ENCODE measurements at places on chromosomes 13 and 19.

DNA sequence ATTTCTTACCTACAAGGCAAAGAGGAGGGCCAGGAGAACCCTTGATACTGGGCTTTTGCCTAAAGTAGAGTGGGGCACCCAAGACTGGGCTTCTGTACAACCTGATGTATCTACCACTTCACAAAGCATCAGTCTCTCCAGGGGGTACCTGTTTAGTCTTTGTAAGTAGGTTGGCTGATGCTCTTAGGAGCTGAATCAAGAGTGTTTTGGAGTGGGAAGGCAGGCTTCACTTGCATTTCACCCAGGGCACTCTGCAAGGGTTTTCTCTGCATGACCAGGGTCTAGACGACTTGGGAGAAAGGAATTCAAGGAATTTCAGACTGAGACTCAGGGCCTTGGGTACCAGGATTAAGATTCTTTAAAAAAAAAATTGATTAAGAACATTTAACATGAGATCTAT is 361.5 kb downstream of the RFC3 start:
- no peak for DNase-seq

DNA sequence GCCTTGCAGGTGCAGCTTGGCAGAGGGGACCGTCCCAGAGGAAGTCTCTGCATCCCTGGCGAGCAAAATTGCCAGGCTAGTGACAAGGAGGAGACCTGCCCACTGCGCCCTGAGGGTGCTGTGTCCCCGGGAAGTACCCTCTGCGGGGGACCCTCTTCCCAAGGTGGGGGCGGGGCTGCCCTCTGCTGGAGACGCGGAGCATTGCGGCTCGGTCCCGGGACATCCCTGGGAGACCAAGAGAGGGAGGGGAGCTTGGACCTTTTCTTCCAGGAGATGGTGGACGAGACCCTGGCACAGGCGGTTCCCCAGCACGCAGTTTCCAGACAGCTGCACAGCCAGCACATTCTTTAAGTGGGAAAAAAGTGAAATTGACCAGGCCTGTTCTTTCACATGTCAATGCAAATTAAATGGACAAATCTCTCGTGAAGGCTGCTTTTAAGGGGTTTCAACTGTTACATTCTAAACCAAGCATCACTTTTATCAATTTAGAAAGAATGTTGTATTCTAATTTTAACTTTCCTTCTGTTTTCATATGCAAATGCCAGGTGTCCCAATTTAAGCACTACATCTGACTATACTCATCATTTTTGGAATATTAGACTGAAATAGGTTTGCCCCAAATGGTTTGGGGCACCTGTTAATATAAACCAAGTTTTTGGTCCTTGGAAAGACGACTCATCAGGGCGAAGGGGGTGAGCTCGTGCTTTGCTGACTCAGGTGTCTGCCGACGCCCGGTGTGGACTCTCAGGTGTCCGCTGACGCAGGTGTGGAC is 60.7 kb downstream of the MCF2L start:
- DNase-seq: peak; percentile 65

GRCh38 chr19:50205681-50206138 is 2.3 kb downstream of the MYH14 start:
- DNase-seq: no peak

DNA sequence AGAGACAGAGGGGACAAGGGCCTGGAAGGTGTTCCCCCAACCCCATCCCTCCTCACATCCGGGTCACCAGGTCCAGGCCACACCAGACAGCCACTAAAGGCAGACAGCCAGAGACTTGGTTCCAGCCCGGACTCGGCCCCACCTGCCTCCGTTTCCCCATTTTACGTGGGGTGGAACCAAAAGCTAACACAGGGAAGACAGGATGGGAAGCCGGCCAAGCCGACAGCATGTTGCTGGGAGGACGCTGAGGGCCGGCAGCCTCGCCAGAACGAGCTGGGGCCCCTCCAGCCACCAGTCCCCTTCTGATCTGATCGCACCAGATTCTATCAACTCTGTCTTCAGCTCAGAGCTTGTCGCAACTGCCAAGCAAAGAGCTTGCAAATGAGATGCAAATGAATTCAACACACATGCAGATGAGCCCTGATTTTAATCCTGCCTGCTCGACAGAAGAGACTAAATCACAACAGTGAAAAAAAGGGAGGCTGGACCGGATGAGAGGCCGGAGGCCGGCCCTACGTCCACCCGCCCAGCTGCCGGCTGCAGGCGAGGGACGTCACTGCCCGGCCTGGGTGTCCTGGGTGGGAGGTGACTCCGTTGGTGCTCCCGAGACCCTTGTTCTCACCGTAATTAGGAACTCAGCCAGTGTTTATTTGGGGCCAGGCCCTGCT is 17.5 kb upstream of the SHC2 start:
- DNase-seq: no peak

DNA sequence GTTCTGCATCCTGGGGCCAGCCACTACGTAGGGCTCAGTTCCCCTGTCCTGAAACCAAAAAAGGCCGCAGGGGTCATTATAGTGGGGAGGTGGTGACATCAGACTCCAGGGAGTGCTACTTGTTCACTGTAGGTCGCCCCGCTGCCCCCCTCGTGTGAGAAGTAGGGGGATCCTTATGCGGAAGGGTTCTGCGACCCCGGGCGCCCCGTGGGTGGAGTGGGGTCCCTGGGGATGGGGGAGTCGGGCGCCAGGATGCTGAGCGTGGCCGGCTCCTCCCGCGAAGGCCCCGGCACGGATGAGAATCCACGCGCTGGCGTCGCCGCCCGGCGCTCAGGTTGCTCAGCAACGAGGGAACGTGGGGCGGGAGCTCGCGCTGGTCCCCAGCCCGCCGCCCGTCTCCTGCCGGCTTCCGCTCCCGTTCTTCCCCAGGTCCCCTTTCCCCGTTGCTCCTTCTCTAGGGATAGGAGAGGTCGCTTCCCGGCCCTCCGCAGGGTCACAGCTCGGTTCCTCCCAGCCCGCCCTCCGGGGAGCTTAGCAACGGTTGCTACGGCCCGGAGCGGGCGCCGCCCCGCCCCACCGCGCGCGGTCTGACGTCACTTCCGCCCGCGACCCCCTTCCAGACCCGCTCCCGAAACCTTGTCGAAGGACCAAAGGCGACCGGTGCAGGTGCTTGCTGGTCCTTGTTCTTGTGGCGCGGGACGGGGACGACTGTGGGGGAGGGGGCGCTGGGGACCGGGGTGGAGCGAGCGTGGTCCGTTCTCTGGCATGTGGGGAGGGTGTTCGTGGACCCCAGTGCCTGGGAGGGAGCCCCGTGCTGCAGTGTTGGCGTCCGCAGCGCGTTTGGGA is at the start of gene NAT14:
TSS of gene NAT14 (plus strand) at position 596 of the 846 bp plus-strand sequence. CDS start 521 bp downstream, outside the sequence.
- DNase-seq: peak; percentile 67

DNA sequence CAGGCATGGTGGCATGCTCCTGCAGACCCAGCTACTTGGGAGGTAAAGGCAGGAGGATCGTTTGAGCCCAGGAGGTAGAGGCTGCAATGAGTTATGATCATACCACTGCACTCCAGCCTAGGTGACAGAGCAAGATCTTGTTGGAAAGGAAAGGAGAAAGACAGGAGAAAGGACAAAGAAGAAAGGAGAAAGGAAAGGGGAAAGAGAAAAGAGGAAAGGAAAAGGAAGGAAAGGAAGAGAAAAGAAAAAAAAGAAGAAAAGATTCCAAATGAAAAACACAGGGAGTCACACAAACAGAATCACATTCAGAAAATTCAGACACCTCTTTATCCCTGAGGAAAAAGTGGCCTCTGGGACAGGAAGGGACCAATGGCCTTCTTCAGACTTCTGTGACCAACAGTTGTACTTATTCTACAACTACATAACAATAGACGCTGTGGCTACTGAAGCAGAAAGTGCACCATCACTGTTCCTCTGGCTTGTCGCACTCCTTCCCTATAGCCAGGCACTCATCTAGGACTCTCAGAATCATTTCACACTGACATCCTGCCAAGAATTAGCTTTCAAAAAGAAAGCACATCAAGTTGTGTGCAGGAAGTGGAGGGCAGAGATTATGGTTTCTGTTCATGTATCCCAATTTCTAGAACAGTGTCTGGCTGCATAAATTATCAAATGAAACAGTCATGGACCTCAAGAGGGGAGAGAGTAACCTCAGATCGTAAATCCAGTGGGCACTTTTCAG is 5.9 kb downstream of the MTMR6 start:
- DNase-seq: peak; percentile 58

DNA sequence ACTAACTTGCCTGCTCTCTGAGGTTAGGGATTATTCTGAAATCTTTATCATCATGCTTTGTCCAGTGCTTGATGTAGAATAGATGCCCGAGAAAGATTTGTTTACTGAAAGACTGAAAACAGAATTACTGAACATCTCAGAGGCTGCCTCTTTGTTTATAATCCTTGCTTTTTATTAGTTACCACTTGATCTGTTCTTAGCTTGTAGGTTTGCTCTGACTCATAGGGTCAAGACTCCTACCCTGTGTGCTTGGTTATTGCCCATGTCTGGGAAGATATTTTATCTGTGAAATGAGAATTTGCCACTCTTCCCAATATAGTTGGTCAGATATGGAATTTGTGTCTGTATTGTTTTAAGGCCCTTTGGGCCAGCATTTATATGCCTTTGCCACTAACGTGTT is 675.3 kb downstream of the DIAPH3 start:
- DNase-seq: no peak

- DNase-seq: no peak
Observed at GRCh38 chr19:48458016-48458415, 2.6 kb downstream of the KCNJ14 start.

Measured in activated CD4-positive, alpha-beta memory T cell treated with anti-CD3 and anti-CD28 coated beads for 36 hours (primary cell).